ENCODE measurements at places on chromosomes 5 and 9.

- no peak for DNase-seq
Observed at GRCh38 chr9:34272101-34272541, 56.9 kb downstream of the KIF24 start.

GRCh38 chr5:140182803-140183367 is 7.9 kb downstream of the CYSTM1 start:
- peak; percentile 68 for DNase-seq

GRCh38 chr9:90033028-90033650 is 428.3 kb downstream of the GADD45G start:
- no peak for DNase-seq

GRCh38 chr9:113992276-113992951 is 85.7 kb downstream of the AMBP start:
- no peak for DNase-seq

- no peak for DNase-seq
Observed at GRCh38 chr9:101235105-101235866, 149.5 kb downstream of the BAAT start.

GRCh38 chr5:143733665-143734455 is 78.1 kb upstream of the HMHB1 start:
- no peak for DNase-seq

GRCh38 chr9:82923912-82924605 is 138.9 kb downstream of the RASEF start:
- DNase-seq, result no peak

DNA sequence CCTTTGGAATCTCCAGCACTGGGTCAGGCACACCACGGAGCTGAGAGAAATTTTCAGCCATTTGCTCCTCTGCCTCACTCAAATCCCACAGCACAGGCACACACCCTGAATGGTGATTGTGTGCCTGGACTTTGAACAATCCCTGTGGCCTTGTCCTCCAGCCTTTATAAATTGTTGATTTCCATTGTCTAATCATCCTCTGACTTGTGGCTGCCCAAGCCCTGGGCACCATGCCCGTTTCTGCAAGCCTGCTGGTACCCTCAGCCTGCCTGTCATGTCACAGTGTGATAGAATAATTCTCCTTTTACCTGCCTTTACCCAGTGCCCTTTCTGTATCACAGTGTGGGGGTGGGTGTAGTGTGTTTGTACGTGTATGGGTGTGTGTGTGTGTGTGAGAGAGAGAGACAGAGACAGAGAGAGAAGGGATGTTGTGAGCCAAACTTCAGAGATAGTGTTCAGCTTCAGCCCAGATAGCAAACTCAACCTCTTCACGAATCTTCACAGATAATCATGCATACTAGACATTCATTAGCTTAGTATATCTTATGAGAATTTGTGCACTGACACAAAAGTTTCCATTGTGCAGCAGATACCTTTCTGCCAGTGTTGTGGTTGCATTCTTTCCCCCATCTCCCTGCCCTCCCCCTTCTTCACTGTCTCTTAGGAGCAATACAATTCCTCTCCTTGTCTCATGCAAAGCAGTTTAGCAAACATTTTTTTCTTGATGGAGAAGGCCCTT is 27.8 kb upstream of the SLC44A1 start:
- no peak for DNase-seq

- DNase-seq, result no peak
Observed at GRCh38 chr9:89841456-89841855, 236.6 kb downstream of the GADD45G start.

DNA sequence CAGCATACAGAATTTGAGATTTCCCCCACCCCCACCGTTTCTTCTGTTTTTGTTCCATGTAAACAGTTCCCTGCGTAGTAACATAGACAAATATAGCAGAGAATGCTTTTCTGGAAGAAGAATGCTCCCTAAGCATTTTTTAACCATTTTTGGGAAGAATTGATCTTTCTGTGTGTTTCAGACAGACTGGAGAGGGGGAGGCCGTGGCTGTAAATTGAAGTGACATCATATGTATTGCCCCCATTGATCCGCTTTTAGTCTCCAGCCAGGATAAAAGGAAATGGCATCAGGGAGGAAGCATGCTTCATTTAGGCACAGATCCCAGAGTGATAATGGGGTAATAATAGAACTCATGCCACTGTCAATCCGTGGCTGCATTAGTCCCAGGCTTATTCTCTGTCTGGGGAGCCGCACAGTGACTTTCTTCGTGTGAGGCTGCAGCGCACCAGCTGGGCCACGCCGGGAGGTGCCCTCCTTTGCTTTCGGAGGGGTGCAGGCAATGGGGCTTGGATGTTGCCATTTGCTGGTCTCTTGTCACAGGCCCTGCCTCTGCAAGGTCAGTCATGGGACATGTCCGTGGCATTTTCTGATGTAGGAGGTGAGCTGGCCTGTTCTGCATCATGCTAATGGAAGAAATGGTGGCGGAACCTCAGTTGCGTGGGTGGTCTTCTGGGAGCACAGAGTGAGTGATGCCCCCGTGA is 261.5 kb downstream of the FANCC start:
- DNase-seq, result no peak

DNA sequence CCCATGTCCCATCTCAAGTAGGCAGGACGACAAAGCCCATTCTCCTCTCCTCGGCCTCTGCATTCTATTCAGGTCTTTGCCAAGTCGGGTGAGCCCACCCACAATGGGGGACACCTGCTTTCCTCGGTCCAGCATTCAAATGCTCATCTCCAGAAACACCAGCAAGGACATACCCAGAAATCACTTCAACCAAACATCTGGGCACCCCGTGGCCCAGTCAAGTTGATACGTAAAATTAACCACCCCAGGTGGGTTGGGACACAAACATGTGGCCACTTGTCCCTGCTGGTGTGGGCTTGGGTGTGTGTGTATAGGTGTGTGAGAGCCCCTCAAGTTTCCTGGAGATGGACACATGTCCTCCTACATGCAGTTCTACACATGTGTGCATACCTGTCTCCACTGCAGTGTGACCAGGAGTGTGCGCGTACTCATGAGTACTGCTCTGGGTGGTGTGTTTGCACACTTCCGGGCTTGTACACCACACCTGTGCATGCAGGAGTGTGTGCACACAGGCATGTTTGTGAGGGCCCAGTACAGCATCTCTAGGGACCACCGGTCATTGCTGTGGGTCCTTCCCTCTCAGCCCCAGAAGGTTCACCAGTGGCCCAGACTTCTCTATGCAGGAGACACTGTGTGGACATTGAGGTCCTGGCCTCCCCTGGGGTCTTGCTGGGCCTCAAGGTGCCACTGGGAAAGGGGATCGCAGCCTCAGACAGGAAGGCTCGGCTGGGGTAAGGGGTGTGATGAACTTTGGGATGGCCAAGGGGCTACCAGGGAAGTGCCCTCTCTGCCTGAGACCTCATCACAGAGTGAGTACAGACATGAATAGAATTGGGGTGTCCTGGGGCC is 35.4 kb upstream of the RXRA start:
- DNase-seq, result no peak

DNA sequence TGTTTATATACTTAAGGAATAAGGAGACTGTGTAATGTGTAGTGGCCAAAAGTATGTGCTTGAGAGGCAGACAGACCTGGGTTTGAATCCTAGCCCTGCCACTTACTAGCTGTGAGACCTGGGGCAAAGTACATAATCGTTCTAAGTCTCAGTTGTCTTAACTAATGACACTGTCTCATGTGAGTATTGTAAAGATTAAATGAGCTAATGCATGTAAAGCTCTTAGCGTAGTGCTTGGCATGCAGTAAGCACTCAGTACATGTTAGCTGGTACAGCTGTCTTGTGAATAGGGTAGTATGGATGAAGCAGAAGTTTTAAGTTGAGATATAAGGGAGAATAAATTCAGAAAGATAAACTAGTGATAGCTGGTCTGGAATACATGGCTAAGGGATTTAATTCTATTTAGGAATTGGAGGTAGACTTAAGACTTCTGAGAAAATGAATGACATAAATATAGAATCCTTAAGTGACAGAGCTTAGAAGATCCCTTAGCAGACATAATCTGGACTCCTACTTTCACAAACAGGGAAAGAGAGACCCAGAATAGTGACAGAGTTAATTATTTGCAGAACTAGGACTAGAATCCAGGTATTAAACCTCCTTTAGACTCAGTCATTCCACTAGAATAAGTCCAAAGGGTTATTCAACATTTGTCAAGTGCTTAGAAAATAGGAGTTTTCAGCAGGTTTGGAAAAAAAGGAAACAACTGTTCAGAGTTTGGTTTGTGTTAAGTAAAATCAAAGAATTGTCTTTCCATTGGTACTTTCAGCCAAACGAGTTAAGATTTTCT is 13.1 kb downstream of the GPR21 start:
- no peak for DNase-seq

GRCh38 chr5:2269656-2270055 is 386.9 kb upstream of the IRX4 start:
- no peak for DNase-seq

Data from DMS79 (cell line).